ENCODE measurements at places on chromosomes 16 and 17. TPM values are rescaled to one million over a fixed set of nuclear protein-coding genes. Genes with fewer than 3 reads are reported as not detected.

Gene C16orf54
- total RNA-seq, result 1.1 TPM

- H3K4me3 ChIP-seq, result no peak overlapping the region
- DNase-seq, result no peak
- no peaks in the 10 kb centered on the region for H3K27me3 ChIP-seq
- no peaks in the 10 kb centered on the region for H3K36me3 ChIP-seq
- no peak overlapping the region for H3K27ac ChIP-seq
- no peaks in the 10 kb centered on the region for H3K4me1 ChIP-seq
Measured at GRCh38 chr16:28093385-28093725, 29.8 kb upstream of the GSG1L start.

Gene G6PC1
- total RNA-seq, result not detected

- peaks cover 29% of the 10 kb centered on the region for H3K4me1 ChIP-seq
- no peaks in the 10 kb centered on the region for H3K27me3 ChIP-seq
- no peaks in the 10 kb centered on the region for H3K36me3 ChIP-seq
- H3K4me3 ChIP-seq, result no peak overlapping the region
- no peak for DNase-seq
Measured at GRCh38 chr17:77381731-77382130, 241.0 kb downstream of the SEC14L1 start.

- peak overlapping the region; percentile 74 for H3K27ac ChIP-seq
- no peaks in the 10 kb centered on the region for H3K36me3 ChIP-seq
- H3K4me3 ChIP-seq, result peak overlapping the region; percentile 55
Measured at GRCh38 chr17:80034791-80035686, 633 bp downstream of the TBC1D16 start.

Gene KCNJ2
- 3.1 TPM for total RNA-seq

DNA sequence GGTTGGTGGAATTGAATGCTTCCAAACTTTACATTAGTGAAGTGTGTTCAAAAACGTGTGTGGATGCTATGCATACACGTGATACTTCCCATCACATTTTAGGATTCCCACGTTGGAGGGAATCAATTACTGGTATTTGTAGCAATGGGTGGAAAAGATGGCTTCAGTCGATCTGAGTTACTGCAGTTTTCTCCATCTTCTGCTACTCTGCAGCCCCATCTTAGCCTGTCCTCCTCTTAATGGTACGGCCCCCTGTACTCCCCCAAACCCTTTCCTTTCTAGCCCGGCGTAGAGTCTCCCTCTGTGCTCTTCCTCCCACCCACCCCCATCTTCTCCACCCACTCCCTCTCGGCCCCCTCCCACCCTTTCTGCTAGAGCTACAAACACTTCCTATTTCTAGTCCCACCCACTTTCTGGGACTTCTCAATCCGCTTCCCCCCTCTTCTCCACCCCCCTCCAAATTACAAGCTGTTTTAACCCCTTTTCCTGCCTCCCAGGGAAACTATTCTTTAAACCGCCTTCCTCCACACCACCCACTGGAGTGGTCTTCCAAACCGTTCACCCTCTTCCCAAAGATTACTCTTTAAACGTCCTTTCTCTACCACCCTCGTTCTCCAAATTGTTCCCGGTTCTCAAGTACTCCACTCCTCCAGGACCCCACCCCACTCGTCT, 1.1 kb downstream of the CHTF8 start:
- H3K4me3 ChIP-seq, result peak overlapping the region; percentile 91
- peak overlapping the region; percentile 86 for H3K27ac ChIP-seq
- peaks cover 13% of the 10 kb centered on the region for H3K4me1 ChIP-seq
- H3K36me3 ChIP-seq, result no peaks in the 10 kb centered on the region
- DNase-seq, result no peak
- no peaks in the 10 kb centered on the region for H3K27me3 ChIP-seq

GRCh38 chr17:69609473-69610305, 195.2 kb downstream of the MAP2K6 start:
- no peak for DNase-seq
- H3K36me3 ChIP-seq, result no peaks in the 10 kb centered on the region
- no peaks in the 10 kb centered on the region for H3K27me3 ChIP-seq

DNA sequence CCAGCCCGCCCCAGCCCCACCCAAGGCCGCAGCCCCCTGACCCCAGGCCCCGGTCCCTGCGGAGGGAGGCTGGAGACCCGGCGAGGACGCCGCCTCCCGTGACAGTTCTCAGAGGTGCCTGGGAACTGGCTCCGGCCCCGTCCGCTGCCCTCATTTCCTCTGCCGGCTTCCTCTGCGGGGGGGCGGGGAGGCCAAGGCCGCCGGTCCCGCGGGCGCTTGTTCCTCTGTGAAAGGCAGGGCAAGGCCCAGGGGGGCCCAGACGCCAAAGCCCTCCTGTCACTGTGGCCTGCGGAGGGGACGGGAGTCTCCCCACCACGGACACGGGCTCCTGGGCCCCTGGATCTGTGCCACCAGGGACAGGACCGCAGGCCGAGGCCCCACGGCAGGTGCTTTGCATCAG, 5.0 kb upstream of the PVALEF start:
- H3K27ac ChIP-seq, result no peak overlapping the region
- H3K4me1 ChIP-seq, result peaks cover 6% of the 10 kb centered on the region
- DNase-seq, result no peak
- no peaks in the 10 kb centered on the region for H3K27me3 ChIP-seq
- H3K4me3 ChIP-seq, result peak overlapping the region; percentile 11

GRCh38 chr17:20072692-20072992, 63.5 kb downstream of the SPECC1 start:
- no peaks in the 10 kb centered on the region for H3K4me1 ChIP-seq
- no peaks in the 10 kb centered on the region for H3K36me3 ChIP-seq
- H3K27me3 ChIP-seq, result no peaks in the 10 kb centered on the region
- DNase-seq, result no peak
- H3K27ac ChIP-seq, result no peak overlapping the region

DNA sequence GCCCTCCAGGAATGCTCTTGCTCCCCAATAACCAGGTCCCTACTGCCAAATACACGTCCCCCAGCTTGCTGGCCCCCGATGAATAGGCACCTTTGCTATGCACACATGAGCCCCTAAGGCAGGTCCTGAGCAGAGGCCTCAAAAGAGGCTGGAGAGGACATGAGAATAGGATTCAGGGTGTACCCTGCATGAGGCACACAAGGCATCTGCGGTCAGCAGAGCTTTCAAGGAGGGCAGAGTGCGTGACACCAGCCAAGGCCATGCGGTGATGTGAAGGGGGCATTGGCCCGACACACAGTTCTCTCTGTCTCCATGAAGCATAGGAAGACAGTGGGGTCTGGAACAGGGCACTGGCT, 6.9 kb downstream of the SEZ6L2 start:
- no peaks in the 10 kb centered on the region for H3K36me3 ChIP-seq
- H3K27me3 ChIP-seq, result no peaks in the 10 kb centered on the region
- no peaks in the 10 kb centered on the region for H3K4me1 ChIP-seq
- no peak overlapping the region for H3K4me3 ChIP-seq
- no peak for DNase-seq
- H3K27ac ChIP-seq, result no peak overlapping the region

All from prostate gland (tissue), 2 donors.